Activated CD4-positive, alpha-beta T cell treated with anti-CD3 and anti-CD28 coated beads for 24 hours (primary cell): ENCODE measurements at places on chromosomes 11 and 22.

GRCh38 chr22:20455709-20456063 lies 18.1 kb upstream of the SCARF2 start:
- DNase-seq, result no peak

- no peak for DNase-seq
Observed at GRCh38 chr11:65554057-65554818, 3.9 kb downstream of the LTBP3 start.

GRCh38 chr22:31238057-31238456 lies 26.0 kb downstream of the LIMK2 start:
- no peak for DNase-seq

DNA sequence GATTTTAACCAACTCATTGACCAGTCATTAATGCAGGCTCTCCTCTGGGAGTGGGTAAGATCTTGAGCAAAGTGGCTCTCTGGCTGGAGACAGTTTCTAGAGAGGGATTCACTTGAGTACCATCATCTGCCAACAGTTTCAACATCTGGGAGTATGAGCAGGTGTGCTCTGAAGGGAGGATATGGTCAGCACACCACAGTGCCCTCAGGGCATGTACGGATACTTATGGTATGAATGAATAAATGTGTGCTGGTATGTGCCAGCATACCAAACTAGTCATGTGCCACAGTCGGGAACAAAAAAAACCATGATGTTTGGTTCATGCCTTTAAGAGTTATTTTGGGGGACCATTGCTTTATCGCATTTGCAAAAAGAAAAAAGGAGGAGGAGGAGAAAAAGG lies 1197.5 kb upstream of the TENM4 start:
- DNase-seq, result no peak

DNA sequence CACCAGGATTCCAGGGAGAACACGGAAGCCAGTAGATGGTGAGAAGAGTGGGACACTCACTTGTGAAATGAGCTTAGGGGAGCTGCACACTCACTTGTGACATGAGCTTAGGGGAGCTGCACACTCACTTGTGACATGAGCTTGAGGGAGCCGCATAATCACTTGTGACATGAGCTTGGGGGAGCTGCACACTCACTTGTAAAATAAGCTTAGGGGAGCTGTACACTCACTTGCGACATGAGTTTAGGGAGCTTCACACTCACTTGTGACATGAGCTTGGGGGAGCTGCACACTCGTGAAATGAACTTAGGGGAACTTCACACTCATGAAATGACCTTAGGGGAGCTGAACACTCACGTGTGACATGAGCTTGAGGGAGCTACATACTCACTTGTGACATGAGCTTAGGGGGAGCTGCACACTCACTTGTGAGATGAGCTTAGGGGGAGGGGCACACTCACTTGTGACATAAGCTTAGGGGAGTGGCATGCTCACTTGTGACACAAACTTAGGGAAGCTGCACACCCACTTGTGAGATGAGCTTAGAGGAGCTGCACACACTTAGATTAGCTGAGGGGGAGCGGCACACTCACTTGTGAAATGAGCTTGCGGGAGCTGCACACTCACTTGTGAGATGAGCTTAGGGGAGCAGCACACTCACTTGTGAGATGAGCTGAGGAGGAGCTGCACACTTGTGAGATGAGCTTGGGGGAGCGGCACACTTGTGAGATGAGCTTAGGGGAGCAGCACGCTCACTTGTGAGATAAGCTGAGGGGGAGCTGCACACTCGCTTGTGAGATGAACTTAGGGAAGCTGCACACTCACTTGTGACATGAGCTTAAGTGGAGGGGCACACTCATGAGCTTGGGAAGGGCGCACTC lies 59.0 kb downstream of the NCAPD3 start:
- no peak for DNase-seq

DNA sequence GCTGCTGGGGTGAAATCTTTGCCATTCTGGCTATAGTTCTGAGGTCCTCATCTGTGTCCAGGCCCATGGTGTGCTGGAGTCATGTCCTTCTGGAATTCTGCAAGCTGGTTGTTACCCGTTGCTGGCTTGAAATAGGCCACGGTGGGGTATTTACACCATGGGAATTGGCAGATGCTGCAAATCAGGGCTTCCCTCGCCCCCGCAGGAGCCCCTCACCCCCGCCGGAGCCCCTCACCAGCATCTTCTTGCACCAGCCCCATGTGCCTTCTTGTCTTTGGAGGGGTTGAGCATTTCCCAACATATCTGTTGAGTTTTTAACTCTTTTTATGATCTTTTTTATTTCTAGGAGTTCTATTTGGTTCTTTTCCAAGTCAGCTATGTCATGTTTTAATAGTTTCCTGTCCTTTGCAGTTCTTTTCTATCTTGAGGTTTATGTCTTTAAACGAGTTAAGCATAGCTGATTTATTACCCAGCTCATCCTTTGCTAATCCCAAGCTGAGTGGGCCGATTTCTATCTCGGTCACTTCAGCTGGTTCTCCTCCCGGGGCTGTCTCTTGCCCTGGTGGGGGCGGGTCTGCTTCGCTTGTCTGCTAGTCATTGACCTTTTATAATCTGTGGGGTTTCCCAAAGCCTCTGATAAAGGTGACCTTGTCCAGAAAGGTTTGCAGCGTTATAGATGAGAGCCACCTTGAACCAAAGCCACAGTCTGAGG lies 17.6 kb downstream of the ANO1 start:
- DNase-seq, result no peak

GRCh38 chr11:133403900-133404299 lies 128.4 kb downstream of the OPCML start:
- no peak for DNase-seq
